ENCODE measurements at places on chromosomes 4 and X.

GRCh38 chr4:77413766-77414165, 191.9 kb upstream of the CXCL13 start:
- DNase-seq = no peak

DNA sequence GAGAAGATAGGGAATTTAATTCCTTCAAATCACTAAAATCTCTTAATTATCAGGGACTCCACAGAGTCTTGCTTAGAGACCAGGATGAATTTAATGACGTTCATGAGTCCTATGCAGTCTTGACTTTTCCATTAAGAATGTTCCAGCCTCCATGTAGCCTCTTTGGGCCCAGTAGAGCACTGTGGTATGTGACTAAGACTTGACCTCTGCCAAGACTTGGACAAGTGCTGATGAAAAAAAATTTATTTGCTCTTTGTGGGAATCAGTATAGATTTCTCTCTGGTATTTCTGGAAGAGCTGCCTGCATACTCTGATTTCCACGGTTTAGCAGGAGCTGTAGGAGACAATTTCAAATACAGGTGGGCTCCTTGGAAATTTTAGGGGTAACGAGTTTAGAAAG, 40.6 kb downstream of the CHRDL1 start:
- no peak for DNase-seq

DNA sequence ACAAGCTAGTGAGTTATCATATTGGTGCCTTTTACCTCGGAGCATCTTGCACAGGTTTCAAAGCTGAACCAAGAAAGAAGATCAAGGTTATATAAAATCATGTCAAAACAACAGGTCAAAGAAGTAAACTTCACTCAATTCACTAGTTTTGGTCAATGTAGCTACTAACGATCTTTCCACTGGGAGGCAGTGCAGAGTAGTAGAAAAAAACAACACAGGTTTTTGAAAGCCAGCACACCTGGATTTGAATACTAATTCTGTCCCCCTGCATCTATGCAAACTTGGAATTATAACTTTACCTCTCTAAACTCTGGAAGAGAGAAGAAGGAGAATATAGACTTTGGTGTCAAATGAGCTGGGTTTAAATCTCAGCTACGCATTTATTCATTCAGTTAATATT, 266.1 kb downstream of the GRIA3 start:
- no peak for DNase-seq

DNA sequence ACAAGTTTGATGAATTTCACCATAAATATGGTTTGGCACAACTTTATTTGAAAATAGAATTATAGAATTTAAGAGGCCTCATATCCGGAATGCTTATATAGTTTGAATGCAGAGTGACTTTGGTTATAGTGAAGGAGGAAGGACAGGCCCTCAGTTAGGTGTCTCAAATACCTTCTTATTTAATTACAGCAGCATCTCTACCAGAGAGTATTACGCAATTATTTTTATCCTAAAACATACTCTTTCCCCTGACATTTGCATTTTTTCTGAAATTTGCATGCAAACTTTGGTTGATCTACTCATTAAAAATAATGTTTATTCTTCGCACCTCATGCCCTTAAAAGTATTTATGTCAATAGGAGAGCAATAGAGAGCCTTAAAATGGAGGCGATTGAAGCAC, 305.4 kb downstream of the PACRGL start:
- DNase-seq = no peak

DNA sequence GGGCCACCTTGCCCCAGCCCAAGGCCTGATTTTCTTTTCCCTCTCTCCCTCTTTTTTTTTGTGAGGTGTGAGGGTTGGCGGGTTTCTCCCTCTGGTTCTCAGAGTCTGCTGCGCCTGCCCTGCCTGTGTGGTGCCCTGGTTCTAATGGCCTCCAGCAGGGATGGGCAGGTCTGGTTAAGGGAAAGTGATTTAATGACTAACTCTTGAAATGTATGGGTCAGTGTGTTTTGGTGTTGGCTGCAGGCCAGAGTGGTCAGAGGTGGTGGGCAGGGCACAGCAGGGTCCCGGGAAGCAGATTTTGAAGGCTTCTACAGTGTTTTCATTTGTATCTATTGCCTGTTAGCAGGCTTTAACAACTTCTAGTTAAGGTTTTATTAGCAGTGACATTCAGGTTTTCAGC, 39.0 kb downstream of the JADE1 start:
- no peak for DNase-seq

GRCh38 chr4:78610546-78611214, 59.1 kb downstream of the ANXA3 start:
- no peak for DNase-seq

DNA sequence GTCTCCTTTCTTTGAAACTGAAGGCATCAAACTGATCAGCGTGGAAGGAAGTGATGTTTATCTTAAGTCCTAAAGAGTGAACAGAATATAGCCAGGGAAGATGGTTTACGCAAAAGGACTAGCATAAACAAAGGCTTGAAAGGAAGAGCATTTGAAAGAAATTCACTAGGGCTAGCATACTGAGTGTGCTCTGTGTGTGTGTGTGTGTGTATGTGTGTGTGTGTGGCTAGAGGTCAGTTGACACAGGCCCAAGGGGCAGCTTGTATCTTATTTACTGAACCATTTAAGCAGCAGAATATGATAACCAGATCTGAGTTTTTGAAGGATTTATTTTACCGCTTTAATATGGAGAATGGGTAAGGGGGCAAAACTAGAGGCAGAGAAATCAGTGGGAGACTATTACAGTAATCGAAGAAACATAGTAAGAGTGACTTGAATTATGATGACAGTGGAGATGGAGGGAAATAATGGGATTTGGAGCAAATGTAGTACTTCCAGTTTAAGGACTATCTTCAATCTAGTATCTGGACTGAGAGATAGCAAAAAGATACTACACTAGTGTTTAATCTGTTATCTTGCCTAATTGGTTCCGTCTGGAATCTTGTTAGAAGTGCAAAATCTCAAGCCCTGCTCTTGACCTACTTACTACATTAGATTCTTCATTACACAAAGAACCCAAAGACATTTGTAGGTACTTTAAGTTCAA, 36.9 kb downstream of the CEP44 start:
- DNase-seq = no peak

DNA sequence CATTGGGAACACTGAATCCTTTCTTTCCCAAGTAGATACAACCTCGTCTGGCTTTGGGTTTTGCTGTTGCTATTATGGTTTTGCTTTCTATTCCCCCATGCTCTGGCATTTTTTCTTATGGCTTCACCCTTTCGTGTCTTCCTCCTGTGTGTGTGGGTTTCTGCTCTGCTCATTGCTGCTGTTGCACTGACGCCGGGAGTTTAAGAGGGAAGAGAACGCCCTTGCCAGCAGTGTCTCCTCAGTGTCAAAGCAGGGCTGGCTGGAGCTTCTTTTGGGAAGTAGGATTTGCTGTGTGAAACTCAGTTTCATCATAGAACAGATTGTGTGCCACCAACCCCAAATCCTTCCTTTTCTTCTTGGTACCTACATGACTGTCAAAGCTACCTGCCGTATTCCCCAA, 63.7 kb downstream of the CLDN22 start:
- no peak for DNase-seq

GRCh38 chrX:47458528-47458927, 24.5 kb downstream of the ZNF41 start:
- DNase-seq = no peak

GRCh38 chr4:101018836-101019235, 328.5 kb downstream of the PPP3CA start:
- DNase-seq = no peak

DNA sequence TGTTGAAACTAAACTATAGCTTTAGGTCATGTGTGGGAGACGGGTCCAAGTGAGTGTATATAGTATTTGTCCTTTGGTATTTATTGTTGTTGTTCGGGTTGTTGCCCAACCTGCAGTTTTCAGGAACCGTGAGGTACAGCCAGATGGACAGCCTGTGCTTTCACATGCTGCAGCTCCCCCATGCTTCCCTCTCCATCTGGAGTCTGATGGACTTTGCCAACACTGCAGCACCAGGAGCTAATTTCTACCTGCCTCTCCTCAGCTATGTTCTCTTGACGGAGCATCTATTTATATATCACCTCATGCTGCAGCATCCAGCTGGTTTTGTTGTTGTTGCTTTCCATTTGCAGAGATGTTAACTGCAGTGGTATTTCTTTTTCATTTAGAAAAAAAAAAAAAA, 80.1 kb downstream of the TLL1 start:
- DNase-seq = no peak

DNA sequence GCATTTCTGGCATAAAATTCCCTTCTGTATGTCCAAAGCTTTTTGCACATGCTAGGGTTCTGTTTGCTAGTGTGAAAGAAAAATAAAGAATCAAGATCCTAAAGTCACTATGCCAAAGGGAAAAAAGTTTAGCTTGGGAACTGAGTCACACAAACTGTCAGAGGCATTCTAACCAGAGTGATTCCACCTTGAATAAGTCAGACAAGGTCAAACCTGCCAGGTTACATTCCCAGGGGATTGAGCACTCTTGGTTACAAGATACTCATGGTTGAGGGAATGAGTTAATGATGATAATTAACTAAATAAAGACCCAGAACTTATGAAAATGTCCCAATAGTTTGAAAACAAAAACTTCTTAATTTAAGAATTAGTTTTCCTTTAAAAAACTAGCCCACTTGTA, 13.7 kb upstream of the UGT2B17 start:
- no peak for DNase-seq

Data from foreskin keratinocyte (primary cell).